ENCODE measurements at places on chromosomes 12 and 14.
A peak's percentile ranks its signal among the peaks of the same experiment; 100 is the strongest.

GRCh38 chr12:2481951-2482350 lies 312.8 kb upstream of the FKBP4 start:
- no peak for DNase-seq

- DNase-seq: no peak
Observed at GRCh38 chr12:26666286-26666685, 166.7 kb downstream of the ITPR2 start.

DNA sequence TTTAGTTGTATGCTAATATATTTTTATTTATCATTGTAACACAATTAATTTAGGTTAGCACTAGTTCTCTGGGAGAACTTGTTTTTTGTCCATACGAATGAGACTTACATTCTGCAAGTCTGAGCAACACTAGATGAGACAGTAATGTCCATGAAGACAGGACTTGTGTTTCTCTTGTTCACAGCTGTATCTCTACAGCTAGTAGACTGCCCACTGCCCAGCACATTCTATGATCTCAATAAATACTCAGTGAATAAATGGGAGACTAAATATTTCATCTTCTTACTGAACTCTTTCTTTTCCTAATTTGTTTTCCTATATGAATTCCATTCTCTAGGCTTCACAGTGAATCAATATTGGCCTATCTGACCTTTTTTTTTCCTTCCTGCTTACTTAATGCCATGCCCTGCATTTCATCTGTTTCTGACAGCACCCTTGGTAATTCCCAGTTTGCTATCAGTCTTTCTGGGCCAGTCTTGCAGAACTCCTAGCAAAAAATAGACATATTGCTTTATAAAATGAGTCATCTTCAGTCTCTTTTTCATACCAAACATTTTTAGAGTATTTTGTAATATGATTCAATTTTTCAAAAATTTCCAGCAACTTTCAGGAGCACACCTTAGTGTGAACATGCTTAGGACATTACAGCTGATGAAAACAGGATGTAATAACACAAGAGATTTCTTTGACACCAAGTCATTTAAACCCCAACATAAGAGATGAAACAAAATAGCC lies 185.5 kb upstream of the ATP2B1 start:
- peak; percentile 53 for DNase-seq

DNA sequence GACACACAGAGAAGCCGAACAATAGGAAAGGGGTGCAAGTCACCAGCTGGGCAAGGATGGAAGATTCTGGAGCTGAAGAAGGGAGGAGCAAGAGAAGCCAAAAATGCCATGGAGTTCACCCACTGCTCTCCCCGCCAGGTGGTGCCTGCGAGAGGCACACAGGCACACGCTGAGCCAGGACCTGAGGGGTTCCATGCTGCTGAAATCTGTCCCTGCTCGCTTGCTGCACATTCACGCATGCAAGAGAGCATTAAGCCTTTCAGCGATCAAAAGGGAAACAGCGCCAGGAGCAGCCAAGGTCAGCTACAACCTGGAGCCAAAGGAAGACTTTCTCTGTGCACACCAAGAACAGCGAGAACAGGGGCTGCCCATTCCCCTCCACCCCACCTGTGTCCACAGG lies 104.1 kb downstream of the ANO2 start:
- no peak for DNase-seq

DNA sequence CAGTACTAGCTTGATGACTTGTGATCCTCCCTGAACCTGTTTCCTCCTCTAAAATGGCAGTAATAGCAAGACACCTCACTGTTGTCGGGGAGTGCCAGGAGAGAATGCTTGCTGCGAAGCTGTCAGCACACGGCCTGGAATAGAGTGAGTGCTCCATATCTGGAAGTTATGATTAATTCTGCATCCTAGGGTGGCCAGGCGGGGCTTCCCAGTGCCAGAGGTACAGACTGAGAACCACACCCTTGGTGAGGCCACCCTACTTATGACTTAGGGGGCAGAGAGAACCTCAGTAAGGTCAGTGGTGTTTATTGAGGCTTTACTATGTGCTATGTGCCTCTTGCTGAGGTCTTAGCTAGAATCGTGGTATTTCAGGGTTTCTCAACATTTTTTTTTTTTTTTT lies 20.1 kb downstream of the MORN3 start:
- DNase-seq: no peak

DNA sequence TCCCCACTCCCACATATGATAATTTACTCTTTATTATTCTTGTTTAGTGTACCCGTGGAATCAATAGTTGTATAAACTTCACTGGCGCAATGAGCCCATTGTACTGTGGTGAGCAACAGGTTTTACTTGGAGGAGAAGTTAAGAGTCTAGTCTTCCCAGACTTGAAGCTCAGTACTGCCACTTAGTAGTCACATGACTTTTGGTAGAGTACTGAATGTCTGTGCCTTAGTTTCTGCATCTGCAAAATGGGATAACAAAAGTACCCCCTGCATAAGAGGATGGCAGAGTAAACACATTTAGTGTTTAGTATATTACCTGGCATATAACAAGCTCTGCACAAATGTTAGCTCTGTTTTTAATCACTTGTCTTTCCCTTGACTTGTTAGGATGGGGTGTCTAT lies 375.5 kb downstream of the VRK1 start:
- no peak for DNase-seq

GRCh38 chr12:27822076-27822712 lies 42.2 kb upstream of the MANSC4 start:
- no peak for DNase-seq

- no peak for DNase-seq
Observed at GRCh38 chr12:116215023-116215422, 62.5 kb downstream of the MED13L start.

GRCh38 chr12:19246933-19247332 lies 117.4 kb downstream of the PLEKHA5 start:
- DNase-seq: no peak

- no peak for DNase-seq
Observed at GRCh38 chr12:33116284-33116683, 219.7 kb upstream of the PKP2 start.

DNA sequence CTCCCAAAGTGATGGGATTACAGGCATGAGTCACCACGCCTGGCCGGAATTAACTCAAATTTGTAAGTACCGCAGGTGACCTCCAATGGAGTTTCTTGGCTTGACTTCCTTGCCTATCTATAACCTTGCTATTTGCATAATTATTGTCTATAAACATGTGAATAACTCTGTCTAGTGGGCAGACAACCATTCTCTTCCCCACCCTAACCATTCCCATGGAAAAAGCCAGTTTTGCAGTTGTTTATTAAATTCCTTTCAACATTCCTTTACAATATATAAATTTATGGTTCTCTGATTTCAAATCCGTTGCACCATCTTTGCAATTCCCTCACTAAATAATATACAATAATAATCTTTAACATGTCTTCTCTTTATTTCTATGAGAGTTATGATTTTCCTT lies 61.0 kb upstream of the ZDHHC17 start:
- no peak for DNase-seq
